ENCODE measurements at places on chromosomes 3 and 15.

- no peak for DNase-seq
Observed at GRCh38 chr3:32136703-32137102, 30.3 kb downstream of the GPD1L start.

DNA sequence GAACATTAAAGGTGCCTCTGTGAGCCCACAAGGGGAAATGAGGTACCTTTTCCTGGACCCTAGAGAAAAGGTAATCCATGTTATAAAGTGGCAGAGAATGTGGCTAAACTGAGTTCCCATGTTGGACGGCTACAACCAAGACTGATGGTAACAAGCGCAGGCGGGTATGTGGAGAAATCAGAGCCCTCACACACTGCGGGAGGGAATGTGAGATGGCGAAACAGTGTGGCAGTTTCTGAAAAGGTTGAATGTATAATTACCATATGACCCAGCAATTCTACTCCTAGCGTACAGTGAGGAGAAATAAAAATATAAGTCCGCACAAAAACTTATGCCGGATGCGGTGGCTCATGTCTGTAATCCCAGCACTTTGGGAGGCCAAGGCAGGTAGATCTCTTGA, 24.1 kb upstream of the SHISA5 start:
- no peak for DNase-seq

DNA sequence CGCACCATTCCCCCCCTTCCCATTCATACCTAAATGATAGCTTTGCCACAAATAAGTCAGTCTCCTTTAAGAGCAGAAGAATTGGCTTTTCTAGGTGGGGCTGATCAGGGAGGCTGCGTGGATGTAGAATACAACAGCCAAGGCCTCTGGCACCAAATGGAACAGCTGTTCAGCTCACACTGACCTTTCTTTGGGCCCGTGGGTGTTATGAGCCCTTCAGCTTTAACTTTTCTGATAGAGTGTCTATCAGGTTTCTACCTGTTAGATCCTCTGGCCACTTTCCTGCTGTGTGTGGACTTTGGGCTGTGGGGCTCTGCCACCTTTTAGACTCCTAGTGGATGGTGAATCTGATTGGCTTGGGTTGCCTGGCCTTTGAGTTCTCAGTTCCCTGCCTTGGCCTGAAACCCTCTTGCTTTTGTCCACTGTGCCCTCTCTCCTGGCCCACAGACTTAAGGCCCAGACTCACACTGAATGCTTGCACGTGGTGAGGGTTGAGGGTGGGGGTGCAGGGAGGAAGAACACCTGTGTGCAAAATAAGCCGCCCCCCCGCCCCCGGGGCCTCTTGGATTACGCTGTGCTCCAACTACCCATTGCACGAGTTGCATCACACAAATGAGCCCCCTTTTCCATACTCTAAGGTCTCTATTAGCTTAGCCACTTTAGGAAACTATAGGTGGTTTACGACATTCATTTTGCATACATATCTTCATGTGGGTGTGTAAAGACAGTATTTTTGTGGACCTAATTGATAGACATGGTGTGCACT, 1.3 kb upstream of the RFX7 start:
- peak; percentile 36 for DNase-seq

DNA sequence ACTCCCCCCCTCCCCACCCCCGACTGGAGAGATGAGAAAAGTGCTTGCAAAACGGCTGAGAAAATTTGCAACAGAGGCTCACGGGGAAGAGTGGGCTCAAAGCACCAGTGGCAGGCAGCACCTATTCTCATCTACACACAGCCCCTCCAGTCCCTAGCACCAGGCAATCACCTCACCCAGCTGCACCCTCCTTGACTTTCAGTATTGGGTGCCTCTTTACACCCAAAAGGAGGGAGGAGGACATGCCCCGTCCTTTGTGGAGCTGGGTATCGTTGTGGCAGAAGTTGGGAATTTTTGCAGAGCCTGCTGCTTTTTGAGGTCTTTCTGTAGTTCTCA, 182.8 kb upstream of the TOPAZ1 start:
- DNase-seq, result no peak

DNA sequence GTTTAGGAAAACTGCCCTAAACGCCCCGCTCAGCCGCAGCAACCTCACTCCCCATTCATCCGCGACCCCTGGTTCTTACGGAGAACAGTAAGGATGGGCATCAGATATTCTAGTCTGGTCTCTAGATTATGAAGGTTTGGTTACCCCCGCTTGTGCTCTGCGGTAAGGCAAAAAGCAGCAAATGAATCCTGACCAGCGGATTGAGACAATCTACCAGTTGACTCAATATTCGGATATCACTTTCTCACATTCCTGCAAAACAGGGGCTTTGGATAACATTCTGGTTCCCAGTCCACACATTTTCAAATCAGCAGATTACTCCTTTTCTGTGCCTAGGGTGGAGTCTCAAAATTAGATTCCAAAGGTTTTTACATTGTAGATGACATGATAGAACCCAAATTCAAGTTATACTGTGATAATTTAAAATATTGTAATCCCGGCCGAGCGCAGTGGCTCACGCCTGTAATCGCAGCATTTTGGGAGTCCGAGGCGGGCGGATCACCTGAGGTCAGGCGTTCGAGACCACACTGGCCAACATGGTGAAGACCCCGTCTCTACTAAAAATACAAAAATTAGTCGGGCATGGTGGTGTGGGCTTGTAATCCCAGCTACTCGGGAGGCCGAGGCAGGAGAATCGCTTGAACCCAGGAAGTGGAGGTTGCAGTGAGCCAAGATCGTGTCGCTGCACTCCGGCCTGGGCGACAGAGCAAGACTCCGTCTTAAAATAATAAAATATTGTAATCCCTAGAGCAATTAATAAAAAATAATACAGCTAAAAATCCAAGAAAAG, 1.1 kb upstream of the CYFIP1 start:
- no peak for DNase-seq

DNA sequence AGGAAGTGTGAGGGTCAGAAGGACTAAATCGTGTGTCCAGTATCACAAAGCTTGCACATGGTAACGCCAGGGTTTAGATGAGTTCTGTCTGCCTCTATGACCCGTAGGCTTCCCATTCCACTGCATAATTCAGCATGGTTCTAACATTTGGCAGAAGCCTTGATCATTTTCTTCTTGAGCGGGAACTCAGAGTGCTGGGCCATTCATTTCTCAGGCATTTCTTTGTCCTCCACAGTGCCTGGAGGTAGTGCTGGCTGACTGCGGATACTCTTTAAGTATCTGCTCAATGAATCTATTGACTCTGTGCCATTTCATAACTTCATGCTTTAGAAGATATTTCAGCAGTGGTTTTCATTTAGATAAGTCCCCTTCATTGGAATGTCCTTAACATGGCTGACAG, 370.2 kb downstream of the EPHB1 start:
- no peak for DNase-seq

DNA sequence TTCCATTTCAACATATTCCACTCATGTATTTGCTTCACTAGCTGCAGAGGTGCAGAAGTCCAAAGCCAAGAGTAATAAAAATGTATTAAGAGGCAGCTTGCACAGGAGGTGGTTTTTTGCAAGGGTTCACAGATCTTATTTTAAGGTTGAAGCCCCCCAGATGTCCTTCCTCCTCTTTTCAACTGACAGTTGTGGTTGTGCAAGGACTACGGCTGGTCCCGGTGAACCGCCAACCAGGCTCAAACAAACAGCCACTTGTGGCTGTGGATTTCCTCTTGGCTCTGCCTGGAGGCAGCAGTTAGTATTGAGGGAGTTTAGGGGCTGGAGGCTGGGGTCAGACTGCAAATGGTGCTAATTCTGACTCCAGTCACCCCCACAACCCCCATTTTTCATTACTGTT, 240.7 kb upstream of the TBC1D5 start:
- DNase-seq, result no peak

DNA sequence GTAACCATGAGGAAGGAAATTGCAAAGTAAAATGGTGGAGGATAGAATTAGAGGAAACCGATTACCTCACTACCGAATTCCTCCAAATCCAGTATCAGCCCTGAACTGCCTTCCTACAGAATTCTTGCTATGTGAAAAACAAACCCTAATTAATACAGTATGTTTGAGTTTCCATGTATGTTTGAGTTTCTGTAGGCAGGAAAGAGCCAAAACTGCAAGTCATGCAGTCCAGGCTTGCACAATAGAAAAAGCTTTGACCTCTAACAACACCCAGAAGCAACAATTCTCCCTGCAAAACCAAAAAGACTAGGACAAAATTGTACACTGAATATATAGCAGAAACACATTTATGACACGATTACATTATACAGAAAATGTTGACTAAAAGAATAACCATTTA, 614.8 kb downstream of the DIPK2A start:
- DNase-seq, result no peak
